MCF 10A (cell line): ENCODE measurements at places on chromosomes 7 and 10. TPM values are rescaled to one million over a fixed set of nuclear protein-coding genes. Genes with fewer than 3 reads are reported as not detected.
A peak's percentile ranks its signal among the peaks of the same experiment; 100 is the strongest.

Gene PBLD
- 5.6 and 5.7 TPM in 2 replicates for total RNA-seq

Gene RELN
- total RNA-seq = not detected in 2 replicates

- no peak overlapping the region for H3K4me3 ChIP-seq
- peak overlapping the region; percentile 43 for H3K27ac ChIP-seq
- no peak for DNase-seq
- H3K27me3 ChIP-seq = no peaks in the 10 kb centered on the region
Observed at GRCh38 chr10:100359529-100360150, 12.6 kb downstream of the SCD start.

DNA sequence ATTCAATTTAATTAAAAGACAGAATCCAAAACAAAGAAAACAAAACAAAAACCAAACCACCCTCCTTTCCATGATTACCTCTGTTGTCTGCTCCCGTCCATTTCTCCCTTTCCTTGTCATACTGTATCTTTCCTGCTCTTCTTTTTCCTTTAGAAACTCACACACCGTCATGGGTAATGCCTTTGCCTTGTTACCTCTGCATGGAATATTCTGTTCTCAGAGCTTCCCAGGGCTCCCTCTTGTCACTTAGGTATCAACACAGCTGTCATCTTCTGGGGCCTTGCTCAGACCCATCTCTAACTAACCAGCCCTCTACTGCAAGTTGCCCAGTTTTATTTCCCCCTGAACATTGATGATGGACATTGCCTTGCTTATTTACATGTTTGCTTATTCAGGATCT lies 30.2 kb upstream of the GIMAP8 start:
- no peak overlapping the region for H3K27ac ChIP-seq
- H3K36me3 ChIP-seq = no peaks in the 10 kb centered on the region
- peaks cover 7% of the 10 kb centered on the region for H3K4me1 ChIP-seq
- no peaks in the 10 kb centered on the region for H3K27me3 ChIP-seq

Gene NHLRC2
- total RNA-seq = 39.8 and 40.3 TPM in 2 replicates

DNA sequence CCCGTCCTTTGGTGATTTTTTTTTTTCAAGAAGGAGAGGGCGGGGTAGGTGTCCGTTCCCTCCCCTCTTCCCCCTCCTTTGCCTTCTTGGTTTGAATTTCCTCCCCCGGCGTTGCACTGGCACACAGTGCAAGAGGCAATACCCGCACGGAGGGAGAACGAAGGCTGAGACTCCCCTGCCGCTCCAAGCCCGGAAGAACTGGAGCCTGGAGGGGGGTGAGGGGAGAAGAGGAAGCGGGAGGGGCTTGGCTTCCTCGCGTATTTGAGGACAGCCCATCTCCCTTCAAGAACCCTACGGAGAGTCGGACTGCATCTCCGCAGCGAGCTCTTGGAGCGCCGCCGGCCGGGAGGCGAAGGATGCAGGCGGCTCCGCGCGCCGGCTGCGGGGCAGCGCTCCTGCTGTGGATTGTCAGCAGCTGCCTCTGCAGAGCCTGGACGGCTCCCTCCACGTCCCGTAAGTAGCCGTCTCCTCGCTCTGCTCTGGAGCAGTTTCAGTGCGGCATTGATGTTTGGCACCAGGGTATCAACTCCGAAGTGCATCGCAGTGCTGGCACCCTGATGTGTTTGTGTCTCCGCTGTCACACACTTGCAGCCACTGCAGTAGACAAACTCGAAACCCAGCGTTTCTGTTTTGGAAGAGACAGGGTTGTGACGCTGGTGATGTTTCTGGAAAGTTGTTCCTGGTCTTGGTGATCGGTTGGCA lies at the start of gene CNTNAP2:
TSS of gene CNTNAP2 (plus strand) at position 281 of the 702 bp plus-strand sequence. CDS start at position 357, 76 bp downstream.
- H3K27ac ChIP-seq = no peak within 1 kb of the TSS
- no peak for DNase-seq
- H3K36me3 ChIP-seq = no peaks in the 10 kb centered on the region
- H3K27me3 ChIP-seq = peaks cover 37% of the 10 kb centered on the region
- H3K4me1 ChIP-seq = no peaks in the 10 kb centered on the region

GRCh38 chr7:110317541-110318265 lies 773.2 kb upstream of the LRRN3 start:
- no peak overlapping the region for H3K4me3 ChIP-seq
- H3K36me3 ChIP-seq = no peaks in the 10 kb centered on the region
- no peak overlapping the region for H3K27ac ChIP-seq
- DNase-seq = no peak

DNA sequence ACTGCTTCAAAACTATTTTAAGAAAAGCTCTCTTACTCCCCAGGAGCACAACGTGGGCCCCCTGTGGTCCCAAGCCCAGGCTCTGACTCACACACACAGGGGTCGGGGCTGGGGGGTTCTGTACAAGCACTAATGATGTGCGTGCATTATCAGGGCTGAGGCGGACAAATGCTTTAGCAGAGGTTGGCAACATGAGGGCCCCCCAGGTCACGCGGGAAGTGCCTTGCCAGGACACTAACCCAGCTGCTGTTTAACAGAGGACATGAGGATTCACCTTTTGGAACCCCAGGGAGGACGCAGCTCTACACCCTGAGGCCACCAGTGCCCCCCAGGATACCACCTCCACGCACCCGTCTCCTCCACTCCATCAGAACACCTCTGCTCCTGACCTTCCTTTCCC lies 342.8 kb downstream of the DNAJB6 start:
- no peak overlapping the region for H3K4me3 ChIP-seq
- no peak overlapping the region for H3K27ac ChIP-seq
- H3K4me1 ChIP-seq = no peaks in the 10 kb centered on the region
- DNase-seq = no peak
- H3K27me3 ChIP-seq = peaks cover 34% of the 10 kb centered on the region

DNA sequence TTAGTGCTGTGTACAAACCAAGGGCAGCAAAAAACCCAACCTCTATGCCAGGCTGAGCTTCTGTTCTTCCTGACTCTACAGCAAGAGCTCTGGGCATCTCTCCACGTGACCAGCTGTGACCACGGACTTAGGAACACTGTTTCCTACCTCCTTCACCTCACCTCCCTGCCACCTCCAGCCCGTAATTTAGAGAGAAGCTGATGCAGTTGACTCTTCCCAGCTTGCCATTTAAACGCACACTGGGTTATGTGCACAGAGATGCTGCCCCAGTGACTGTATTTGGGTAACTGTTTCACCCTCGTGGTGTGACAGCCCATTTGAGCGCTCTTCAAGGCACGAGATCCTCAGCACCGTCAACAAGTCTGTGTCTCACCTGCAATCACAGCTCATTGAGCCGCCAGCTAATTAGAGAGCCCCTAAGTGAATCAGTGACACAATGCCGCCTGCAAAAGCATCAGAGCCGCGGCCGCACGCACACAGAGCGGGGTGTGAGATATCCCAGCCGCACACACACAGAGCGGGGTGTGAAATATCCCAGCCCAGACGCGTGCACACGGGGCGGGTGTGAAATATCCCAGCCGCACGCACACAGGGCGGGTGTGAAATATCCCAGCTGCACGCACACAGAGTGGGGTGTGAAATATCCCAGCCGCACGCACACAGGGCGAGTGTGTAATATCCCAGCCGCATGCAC lies 319.7 kb downstream of the PTPRN2 start:
- H3K36me3 ChIP-seq = no peaks in the 10 kb centered on the region
- H3K27ac ChIP-seq = no peak overlapping the region
- no peak for DNase-seq
- H3K27me3 ChIP-seq = no peaks in the 10 kb centered on the region

GRCh38 chr10:21526188-21526859 lies 842 bp upstream of the SKIDA1 start:
- peaks cover 6% of the 10 kb centered on the region for H3K4me1 ChIP-seq
- peak overlapping the region; percentile 100 for H3K27ac ChIP-seq
- no peaks in the 10 kb centered on the region for H3K27me3 ChIP-seq
- no peaks in the 10 kb centered on the region for H3K36me3 ChIP-seq
- peak; percentile 83 for DNase-seq
- H3K4me3 ChIP-seq = peak overlapping the region; percentile 97

GRCh38 chr10:26566525-26567350 lies 128.6 kb downstream of the APBB1IP start:
- no peak overlapping the region for H3K27ac ChIP-seq
- DNase-seq = no peak
- H3K4me3 ChIP-seq = no peak overlapping the region
- no peaks in the 10 kb centered on the region for H3K36me3 ChIP-seq
- no peaks in the 10 kb centered on the region for H3K4me1 ChIP-seq
- H3K27me3 ChIP-seq = peaks cover 92% of the 10 kb centered on the region

Gene WEE2
- not detected in 2 replicates for total RNA-seq

DNA sequence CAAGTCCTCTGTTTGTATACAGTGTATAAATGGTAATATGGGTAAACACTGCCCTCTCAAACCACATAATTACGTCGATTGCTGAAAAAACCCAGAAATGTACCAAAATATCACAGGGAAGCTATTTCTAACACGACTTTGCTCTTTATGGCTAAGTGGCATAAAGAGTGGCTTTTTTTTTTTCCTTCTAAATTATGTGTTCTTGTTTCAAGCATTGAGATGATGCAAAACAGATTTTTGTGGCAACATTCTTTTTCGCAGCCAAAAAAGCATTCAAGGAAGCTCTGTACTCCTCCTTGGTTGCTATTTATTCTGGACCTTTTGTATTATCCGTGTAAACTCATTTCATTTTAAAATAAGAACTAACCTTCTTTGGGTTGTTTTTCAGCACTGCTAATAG lies 138.9 kb downstream of the VTI1A start:
- peaks cover 28% of the 10 kb centered on the region for H3K4me1 ChIP-seq
- no peak for DNase-seq
- H3K27me3 ChIP-seq = no peaks in the 10 kb centered on the region
- H3K36me3 ChIP-seq = no peaks in the 10 kb centered on the region
- H3K27ac ChIP-seq = peak overlapping the region; percentile 86
- no peak overlapping the region for H3K4me3 ChIP-seq

GRCh38 chr7:38310591-38311101 lies 37.2 kb upstream of the TARP start:
- H3K36me3 ChIP-seq = no peaks in the 10 kb centered on the region
- H3K4me1 ChIP-seq = no peaks in the 10 kb centered on the region
- no peak overlapping the region for H3K27ac ChIP-seq
- peak; percentile 19 for DNase-seq
- H3K27me3 ChIP-seq = peaks cover 28% of the 10 kb centered on the region
- H3K4me3 ChIP-seq = no peak overlapping the region

- peak; percentile 99 for DNase-seq
- peak overlapping the region; percentile 93 for H3K27ac ChIP-seq
- peak overlapping the region; percentile 14 for H3K4me3 ChIP-seq
Observed at GRCh38 chr10:97689559-97690020, 2.5 kb upstream of the AVPI1 start.

- no peaks in the 10 kb centered on the region for H3K36me3 ChIP-seq
- no peak for DNase-seq
- H3K27me3 ChIP-seq = no peaks in the 10 kb centered on the region
- H3K27ac ChIP-seq = no peak overlapping the region
- no peak overlapping the region for H3K4me3 ChIP-seq
- no peaks in the 10 kb centered on the region for H3K4me1 ChIP-seq
Observed at GRCh38 chr7:40760987-40761386, 626.2 kb downstream of the SUGCT start.

Gene CLDN3
- total RNA-seq = not detected in 2 replicates

Gene HSPA12A
- total RNA-seq = 9.1 and 13.1 TPM in 2 replicates

DNA sequence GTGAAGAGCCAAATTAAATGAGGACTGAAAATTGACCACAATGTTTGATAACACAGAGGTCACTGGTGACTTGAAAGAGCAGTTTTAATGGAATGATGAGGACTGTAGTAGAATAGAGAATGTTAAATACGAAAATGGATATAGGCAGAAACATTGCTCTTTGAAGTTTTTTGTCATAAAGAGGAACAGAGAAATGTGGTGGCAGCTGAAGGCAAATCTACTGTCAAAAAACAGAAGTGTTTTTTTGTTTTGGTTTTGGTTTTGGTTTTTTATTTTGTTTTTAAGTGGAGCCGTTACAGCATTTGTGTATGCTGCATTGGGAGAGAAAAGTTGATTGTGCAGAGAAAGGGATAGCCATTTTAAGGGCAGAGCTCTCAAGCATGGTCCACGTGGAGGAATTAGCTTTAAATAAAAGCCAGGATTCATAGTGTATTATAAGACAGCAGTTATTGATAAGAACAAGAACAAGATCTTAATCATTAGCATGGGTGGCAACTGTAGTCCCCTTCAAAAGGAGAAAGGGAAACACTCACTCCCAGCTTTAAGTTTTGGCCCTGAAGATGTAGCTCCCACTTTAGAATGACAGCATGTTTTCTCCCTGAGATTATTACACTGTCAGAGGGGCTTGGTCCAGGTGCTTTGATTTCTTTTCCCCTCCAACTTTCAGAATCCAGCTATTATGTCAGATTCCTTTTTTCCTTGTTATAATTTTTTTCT lies 156.7 kb upstream of the BET1 start:
- no peak for DNase-seq
- no peak overlapping the region for H3K4me3 ChIP-seq
- H3K36me3 ChIP-seq = no peaks in the 10 kb centered on the region
- peaks cover 9% of the 10 kb centered on the region for H3K4me1 ChIP-seq

- H3K4me1 ChIP-seq = peaks cover 28% of the 10 kb centered on the region
- H3K27me3 ChIP-seq = no peaks in the 10 kb centered on the region
- H3K4me3 ChIP-seq = no peak overlapping the region
- DNase-seq = no peak
Observed at GRCh38 chr7:151117565-151117964, 31.3 kb downstream of the AGAP3 start.

DNA sequence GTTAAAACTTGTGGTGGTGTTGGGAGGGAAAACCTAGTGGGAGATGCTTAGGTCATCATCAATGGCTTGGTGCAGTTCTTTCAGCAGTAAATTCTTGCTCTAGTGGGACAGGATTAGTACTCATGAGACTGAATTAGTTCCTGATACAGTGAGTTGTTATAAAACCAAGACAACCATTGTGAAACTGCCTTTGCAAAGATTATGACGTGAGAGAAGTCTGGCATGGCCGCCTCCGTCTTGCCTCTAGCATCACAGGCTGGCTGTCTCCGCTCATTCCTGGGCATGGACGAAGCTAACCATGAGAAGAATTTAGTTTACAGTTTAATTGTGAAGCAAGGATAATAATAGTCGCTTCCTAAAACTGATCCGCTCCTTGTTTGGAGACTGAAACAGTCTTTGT lies 186.4 kb downstream of the KIF20B start:
- no peak overlapping the region for H3K4me3 ChIP-seq
- DNase-seq = no peak
- H3K27me3 ChIP-seq = no peaks in the 10 kb centered on the region
- H3K4me1 ChIP-seq = no peaks in the 10 kb centered on the region
- no peak overlapping the region for H3K27ac ChIP-seq

DNA sequence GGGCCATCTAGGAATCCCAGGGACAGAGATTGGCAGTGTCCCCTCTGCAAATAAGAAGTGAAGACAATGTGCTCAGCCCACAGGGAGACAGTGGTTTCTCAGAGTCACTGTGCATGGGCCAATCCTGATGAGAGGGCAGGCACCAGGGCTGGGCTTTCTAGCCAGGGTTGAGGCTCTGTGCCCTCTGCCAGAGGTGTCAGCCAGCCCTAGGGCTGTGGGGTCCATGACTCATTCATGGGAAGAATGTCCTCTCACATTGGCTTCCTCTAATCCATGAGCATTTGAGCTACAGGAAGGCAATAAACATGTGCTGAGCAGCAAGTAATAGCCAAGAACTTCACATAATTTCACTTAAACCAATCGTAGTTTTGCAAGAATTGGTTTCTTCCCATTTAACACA lies 482.0 kb upstream of the MGMT start:
- no peak overlapping the region for H3K4me3 ChIP-seq
- no peak overlapping the region for H3K27ac ChIP-seq
- H3K36me3 ChIP-seq = peaks cover 2% of the 10 kb centered on the region

Gene CAV2
- total RNA-seq = 155 and 171 TPM in 2 replicates
